GM04504 (cell line): ENCODE measurements at places on chromosomes 12 and 14.

DNA sequence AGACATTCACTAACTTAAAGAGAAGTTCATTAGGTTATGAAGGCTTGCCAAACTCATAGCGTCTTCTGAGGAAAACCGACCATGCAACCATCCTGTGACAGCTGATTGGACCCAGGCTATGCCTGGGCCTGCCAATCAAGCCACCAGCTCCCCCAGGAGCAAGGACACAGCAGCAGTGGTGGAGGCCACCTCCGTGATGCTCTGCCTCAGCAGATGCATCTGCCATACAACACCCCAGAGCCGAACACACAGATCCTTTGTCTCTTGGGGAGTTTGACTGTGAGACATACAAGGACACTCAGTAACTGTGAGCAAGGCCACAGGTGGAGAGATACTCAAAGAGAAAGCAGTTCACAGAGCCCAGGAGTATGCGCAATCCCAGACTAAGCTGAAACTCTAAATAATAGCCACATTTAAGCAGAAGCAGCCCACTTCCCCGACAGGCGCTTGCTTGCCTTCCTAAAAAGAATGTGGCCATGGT is 10.0 kb upstream of the CNIH1 start:
- DNase-seq = no peak

- DNase-seq = no peak
Measured at GRCh38 chr14:98062083-98062482, 1209.9 kb downstream of the BCL11B start.

- no peak for DNase-seq
Measured at GRCh38 chr14:104132981-104133380, 5.4 kb upstream of the KIF26A start.

GRCh38 chr12:40689576-40689975 is 2.7 kb upstream of the CNTN1 start:
- DNase-seq = no peak

DNA sequence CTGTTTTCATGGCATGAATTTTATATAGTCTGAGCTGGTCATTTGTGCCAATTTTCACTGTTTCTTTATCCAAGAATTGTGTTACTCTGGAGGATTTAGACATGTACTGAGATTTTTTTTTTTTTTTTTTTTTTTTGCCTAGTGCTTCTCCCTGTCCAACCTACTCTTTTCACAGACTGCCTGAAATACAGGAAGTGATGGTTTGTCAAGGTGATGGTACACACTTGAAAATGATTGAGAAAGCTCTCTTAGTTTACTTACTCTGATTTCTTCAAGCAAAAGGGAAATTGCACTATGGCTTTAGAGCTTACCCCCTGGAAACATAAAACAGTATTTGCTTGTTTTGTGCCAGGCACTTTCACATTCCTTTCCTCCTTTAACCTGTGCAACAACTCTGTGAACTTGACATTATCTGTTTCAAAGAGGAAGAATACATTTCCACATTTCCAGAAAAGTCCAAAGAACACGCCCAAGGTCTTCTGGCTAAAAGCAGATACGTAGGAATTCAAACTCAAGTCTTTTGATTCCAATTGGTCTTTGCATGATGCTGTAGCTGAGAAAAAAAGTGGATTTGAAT is 181.1 kb downstream of the SLC15A5 start:
- DNase-seq = no peak

DNA sequence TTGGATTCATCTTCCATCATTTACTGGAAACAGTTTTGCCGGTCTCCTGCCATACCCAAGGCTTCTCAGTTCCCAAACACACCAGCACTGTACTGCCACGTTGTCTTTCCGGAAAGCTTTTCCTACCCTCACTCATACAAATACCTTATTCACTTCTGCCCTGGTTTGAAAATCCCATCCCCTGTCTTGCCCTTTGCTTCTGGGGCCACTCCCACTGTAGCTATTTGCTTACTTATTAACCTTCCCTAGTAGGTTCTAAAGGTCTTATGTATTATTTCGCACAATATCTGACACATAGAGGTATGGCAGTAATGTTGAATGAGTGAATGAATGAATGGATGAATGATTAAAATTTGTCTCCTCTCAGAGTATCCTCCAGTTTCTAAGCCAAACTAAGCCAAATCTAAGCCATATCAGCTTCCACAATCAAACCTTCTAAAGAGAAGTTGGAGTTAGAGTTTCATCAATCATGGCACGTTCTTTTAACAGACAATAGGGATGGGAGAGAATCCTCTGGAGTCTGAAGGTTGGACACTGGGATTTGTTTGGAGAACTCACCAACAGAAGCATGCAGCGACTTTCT is 18.6 kb downstream of the TSPAN8 start:
- no peak for DNase-seq

DNA sequence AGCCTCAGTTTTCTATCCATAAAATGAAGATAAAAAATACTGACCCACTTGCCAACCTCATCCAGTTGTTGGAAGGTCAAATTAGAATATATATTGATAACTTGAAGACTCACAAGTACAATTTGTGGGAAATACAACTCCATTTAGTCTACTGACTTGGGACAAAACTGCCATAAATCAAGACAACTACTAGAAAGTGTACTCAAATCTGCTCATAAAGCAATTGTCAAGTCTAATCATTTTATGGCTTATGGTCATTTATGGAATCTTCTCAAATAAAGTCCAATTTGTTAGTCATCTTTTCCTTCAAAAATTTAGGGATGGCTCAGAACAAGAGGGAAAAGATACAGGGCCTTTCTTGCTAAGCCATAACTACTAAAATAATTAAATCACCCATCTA is 7.0 kb downstream of the BTG1 start:
- DNase-seq = no peak

GRCh38 chr12:123767613-123768012 is 5.5 kb downstream of the DNAH10 start:
- no peak for DNase-seq

- DNase-seq = no peak
Measured at GRCh38 chr12:42617622-42618021, 28.1 kb upstream of the PRICKLE1 start.

- DNase-seq = no peak
Measured at GRCh38 chr12:129657179-129657578, 246.6 kb downstream of the TMEM132D start.

DNA sequence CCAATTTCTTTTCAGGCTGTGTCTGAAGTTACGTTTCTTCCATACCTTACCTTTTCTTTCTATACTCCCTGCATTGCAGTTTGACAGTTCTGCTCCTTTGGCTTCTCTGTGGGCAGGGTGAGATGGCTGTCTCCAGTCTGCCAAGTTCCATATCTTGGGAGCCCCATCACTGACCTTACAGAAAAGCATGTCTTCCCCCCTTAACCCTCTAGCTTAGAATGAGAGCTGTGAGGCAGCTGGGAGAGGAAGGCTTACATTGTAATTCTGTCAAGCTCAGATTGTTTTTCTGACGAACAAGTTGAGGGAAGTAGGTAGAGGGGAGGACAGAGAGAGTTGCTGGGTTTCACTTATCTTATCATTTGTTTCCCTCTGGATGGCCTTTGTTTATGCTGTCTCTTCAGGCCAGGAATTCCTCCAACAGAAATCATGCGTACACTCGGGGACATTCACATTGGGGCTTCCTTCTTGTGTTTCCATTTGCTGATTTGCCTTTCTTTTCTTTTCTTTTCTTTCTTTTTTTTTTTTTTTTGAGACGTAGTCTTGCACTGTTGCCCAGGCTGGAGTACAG is 9.3 kb downstream of the DAAM1 start:
- DNase-seq = no peak

DNA sequence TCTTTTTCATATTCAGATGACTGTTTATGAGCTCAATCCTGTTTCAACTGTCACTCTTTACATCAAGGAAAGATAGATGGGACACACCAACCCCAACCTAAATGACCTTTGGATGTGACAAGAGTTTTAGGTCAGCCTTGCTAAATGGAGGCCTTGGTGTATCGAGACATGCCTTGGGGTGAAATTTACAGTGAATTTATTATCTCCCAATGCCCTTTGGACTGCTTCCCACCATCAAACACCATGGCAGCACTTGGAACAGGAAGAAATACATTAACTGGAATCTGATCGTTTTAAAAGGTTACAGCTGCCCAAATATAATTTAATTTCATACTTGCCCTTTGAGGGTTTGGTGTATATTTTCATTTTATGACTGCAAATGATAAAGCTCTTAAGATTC is 327.6 kb downstream of the SOX5 start:
- DNase-seq = no peak

GRCh38 chr14:76329154-76329928 is 46.6 kb upstream of the ESRRB start:
- DNase-seq = no peak

DNA sequence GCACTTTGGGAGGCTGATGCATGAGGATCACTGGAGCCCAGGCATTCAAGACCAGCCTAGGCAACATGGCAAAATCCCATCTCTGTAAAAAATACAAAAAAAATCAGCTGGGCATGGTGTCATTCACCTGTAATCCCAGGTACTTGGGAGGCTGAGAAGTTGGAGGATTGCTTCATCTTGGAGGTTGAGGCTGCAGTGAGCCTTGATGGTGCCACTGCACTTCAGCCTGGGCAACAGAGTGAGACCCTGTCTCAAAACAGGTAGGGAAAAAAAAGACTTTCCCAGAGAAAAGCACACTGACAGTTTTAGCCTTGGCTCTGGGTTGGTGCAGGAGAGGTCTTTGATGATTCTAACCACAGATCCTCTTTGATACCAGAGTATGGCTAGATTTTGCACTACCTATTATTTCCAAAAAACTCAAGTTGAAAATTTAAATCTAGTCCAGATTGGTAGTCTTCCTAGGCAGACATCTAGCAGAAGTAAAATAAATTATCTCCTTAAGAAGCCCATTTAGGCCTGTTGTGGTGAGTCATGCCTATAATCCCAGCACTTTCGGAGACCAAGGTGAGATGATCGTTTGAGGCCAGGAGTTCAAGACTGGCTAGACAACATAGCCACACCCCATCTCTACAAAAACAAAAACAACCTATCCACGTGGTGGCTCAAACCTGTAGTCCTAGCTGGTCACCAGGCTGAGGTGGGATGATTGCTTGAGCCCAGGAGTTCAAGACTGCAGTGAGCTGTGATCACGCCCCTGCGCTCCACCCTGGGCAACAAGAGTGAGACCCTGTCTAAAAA is 18.6 kb downstream of the LARP4 start:
- DNase-seq = no peak

- no peak for DNase-seq
Measured at GRCh38 chr12:91103624-91104023, 7.7 kb downstream of the LUM start.
